ENCODE measurements at places on chromosomes 4 and X.

GRCh38 chr4:147233-147632, 22.9 kb downstream of the ZNF718 start:
- DNase-seq, result no peak

DNA sequence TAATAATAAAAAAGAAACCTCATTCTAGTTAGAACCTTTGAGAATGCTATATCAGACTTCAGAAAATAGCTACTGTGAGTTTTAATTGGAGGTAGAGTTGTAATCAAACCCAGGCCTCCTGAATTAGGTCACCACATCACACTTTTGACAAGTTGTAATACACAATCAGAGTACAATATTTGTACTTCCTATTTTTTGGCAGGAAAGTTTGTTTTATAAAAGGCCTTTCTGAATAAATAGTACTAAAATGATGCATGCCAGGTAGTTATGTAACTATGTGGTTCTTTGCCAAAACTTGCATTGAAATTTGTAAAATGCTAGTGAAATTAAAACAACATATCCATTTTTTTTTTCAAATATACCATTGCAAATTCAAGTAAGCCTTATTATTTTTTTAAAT, 26.8 kb downstream of the ADH7 start:
- DNase-seq, result no peak

DNA sequence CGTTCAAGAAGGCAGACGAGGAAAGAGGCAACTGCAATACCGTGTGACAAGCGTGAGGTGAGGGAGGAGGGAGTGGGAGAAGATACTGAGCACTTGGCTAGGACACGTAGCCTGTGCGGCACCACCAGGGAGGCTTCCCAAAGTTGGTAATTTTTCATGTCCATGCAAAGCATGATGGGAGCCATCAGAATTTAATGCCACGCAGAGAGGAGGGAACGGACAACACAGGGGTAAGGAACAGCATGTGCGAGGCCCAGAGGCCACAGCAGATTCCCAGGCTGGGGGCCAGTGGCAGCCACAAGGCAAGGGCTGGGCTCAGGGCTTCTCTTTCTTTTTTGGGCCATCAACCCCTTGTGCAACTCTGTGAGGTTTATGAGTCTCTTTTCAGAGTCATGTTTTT, 11.0 kb upstream of the CLDN24 start:
- no peak for DNase-seq

GRCh38 chrX:140933016-140933415, 69.4 kb upstream of the SPANXB1 start:
- DNase-seq, result no peak

DNA sequence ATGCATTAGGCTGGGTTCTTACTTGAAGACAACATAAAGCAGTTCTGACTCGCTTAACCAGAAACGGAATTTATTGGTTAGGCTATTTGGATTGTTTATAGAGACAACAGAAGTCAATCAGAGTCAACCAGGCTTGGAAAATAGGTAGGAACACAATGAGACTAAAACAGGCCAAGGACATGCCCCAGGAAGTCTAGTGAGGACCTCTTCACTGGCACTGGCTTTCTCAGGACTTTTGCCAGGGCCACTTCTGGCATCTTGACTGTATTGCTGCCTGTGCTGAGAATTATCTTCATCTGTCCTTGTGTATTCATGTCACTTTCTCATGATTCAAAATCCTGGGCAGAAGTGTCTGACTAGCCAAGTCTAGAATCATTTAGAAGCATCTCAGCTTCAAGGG, 19.6 kb downstream of the PGAM4 start:
- no peak for DNase-seq

- DNase-seq, result no peak
Observed at GRCh38 chr4:143189528-143189927, 4.8 kb downstream of the USP38 start.

GRCh38 chrX:131881194-131881593, 141.9 kb upstream of the STK26 start:
- DNase-seq, result no peak

- DNase-seq, result no peak
Observed at GRCh38 chr4:2630556-2631273, 94.3 kb downstream of the FAM193A start.

DNA sequence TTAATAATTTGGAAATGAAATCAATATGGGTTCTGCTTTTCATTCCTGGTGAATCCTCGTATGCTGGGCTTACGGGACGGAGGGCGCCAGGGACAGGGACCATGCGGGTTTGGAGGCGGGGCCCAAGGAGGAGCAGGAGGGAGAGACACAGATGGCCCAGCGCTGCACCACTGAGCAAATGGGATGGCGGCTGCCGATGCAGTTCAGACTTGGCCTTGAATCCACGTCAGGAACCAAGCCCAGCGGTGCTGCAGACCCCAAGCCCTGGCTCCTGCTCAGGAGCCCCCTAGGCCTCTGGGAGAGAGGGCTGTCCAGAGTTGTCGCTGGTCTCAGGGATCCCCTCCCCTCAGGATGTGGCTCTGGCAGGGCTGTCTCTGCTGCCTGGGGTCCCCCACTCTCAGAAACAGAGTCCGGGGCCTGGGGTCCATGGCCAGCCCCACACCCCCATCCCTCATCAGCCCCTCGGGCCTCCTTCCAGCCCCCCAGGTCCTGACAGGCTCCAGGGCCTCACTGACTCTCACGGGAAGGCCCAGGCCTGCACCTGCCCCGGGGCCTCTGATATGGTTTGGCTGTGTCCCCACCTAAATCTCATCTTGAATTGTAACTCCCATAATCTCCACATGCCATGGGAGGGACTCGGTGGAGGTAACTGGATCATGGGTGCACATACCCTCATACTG, 75.2 kb downstream of the FAM53A start:
- peak; percentile 69 for DNase-seq

- no peak for DNase-seq
Observed at GRCh38 chr4:136831553-136831952, 700.7 kb downstream of the PCDH18 start.

DNA sequence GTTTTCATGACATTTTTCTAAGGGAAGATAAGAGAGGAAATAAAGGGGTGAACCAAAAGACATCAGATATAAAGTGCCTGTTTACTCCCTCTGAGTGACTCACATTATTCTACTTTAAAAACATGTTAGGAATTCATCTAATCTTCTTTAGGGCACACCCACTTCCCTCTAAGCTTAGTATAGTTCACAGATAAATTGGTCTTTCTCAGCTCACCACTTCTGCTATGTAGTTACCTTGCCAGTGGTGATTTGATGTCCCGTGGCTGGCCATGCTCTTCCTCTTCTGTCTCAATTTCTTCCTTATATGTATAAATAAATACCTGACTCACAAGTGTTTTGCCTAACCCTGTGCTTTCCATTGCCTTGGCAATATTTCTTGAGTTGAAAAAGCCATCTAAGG, 96.8 kb downstream of the PDLIM5 start:
- DNase-seq, result no peak

DNA sequence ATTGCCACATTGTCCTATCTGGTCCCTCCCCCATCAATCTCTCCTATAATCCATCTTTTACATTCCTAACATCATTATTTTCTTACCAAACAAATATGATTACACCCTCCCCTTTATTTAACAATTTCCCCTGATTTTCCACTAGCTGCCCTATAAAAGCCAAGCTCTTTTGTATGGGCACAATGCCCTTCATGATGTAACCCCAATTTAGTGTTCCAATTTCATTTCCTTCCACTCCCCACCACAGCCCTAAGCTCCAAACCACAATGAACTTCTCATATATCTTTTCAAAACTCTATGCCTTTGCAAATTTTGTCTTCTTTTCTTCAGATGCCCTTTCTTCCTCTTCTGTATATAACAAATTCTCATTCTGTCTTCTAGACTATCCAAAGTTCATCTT, 39.5 kb upstream of the PTPN13 start:
- DNase-seq, result no peak

- DNase-seq, result no peak
Observed at GRCh38 chr4:182939680-182940079, 22.5 kb upstream of the DCTD start.

DNA sequence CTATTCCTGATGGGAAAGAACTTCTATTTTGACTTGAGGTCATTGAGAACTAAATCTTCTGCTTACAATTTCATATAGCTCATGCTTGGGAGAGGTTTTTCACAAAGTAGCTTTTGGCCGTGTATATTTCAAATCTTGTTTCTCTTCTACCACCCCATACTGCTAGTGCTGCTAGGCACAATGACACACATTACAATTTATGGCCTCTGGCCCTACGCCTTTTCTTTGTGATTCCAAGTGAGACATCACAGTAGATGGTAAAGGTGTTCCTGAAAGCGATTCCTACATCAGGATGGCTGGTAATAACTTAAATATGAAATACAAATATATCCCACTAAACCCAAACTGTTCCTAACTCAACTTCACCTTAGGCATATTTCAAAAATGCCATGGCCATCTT, 101.1 kb downstream of the ATXN3L start:
- DNase-seq, result no peak

- DNase-seq, result no peak
Observed at GRCh38 chr4:148901075-148901705, 459.0 kb upstream of the NR3C2 start.

GRCh38 chrX:48752498-48752897, 9.0 kb upstream of the GLOD5 start:
- DNase-seq, result no peak

- no peak for DNase-seq
Observed at GRCh38 chrX:97968376-97969163, 1084.9 kb downstream of the RPA4 start.

Data from glutamatergic neuron (in vitro differentiated cells).